NCI-H187 treated with DMSO at 0.1 percent for 48 hours (cell line): ENCODE measurements at places on chromosomes 1 and 21.

GRCh38 chr1:94714152-94714551, 106.0 kb upstream of the SLC44A3 start:
- DNase-seq = no peak

- no peak for DNase-seq
Measured at GRCh38 chr1:159921700-159922504, 3.4 kb downstream of the TAGLN2 start.

DNA sequence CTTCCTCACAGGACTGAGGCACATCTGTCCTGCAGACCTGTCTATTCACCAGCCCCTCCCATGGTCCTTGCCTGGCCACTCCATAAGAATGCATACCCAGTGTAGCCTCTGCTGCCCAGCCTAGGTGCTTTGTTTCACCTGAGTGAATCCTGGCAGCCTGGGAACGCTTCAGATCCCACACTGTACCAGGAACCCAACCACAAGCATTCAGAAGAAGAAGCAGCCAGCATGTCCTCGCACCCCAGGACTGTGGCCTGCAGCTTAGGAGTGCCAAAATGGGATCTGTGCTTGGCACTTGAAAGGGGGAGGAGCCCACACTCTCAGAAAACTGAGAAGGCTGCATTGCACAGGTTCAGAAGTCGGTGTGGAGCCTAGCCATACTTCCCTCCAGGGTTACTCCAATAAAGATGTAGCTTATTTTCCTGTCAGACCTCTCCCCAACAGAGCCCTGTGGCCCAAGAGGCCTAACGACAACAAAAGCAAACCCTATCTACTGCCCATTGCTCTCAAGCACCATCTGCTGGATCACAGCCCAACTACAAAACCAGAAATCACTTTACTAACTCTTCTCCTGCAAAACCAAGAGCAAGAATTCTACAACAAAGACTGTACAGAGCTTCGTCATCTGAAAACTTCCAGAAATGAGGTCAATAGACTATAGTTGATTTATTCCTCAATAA, 923.1 kb upstream of the NEGR1 start:
- DNase-seq = no peak

GRCh38 chr1:96721053-96721415, 550 bp upstream of the PTBP2 start:
- DNase-seq = no peak

- no peak for DNase-seq
Measured at GRCh38 chr1:156452907-156453306, 47.7 kb downstream of the MEF2D start.
